ENCODE measurements at places on chromosomes 11 and 22.

DNA sequence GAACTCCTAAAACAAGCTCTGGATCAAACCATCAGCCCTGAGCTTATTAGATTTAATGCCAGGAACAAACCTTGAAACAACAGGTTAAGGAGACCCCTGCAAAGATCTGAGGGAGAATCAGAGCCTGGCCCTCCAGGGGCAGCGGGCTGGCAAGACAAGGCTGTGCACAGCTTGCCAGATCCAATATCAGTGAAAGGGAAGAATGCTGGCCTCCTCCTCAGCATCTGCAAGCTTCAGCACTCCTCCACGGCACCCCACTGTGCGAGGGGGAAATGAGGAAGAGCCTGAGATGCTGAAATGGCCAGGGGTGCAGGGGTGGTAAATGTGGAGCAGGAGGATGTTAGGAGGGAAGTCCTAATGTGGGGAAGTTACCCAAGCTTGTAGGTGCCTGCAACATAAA, 167.0 kb downstream of the TENM4 start:
- DNase-seq = no peak

- DNase-seq = no peak
Measured at GRCh38 chr22:38049812-38050619, 7.2 kb upstream of the PICK1 start.

GRCh38 chr11:111635706-111636045, 33.4 kb downstream of the SIK2 start:
- no peak for DNase-seq

GRCh38 chr22:48628891-48629543, 1198.7 kb downstream of the BRD1 start:
- no peak for DNase-seq

DNA sequence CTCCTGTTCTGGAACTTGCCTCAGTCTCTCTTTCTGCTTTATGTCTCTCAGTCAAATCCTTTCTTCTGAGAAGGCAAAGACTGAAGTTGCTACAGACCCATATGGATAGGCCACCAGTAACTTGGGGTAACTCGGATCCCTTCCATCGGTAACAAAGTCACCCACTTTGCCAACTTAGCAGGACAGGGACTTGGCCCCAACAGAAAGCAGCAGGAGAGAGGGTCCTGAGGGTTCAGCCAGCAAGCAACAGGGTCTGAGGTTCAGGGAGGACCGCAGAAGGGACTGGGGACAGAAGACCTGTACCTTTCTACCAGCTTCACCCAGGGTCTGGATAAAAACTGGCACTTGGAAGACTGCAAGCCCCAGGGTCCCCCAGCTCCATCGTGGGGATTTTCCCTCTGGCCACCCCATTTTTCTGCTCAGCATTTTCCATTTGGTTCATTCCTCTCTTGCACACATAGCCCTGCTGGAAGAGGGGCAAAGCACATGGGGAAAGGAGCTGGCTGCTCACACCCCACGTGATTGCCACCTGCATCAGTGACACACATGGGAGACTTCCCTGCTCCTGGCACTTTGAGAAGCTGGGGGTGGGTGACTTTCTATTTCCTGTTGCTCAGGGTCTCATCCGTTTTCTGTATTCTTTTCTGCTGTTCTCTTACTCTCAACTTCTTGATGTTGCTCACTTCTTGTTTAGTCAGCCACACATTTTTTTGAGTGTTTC, 34.6 kb upstream of the GNAZ start:
- no peak for DNase-seq

DNA sequence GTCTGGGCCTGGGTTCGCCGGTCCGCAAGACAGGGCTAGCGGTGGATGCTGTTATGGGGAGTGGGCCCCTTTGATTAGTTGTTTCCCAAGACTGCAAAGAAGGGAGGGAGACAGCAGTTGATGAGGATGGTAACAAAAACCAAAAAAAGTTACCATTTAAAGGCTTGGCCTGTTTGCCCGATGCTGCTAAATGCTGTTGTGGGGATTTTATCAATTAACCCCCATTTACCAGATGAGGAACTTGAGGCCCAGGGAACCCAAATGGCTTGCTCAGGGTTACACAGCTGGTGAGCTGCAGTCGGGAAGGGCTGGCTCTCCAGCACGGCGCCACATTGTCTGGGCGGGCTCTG, 3.4 kb downstream of the TRPT1 start:
- DNase-seq = no peak

GRCh38 chr11:44096360-44097185, 1.1 kb downstream of the EXT2 start:
- DNase-seq = no peak

GRCh38 chr22:48141301-48141700, 1378.9 kb downstream of the TBC1D22A start:
- DNase-seq = no peak

- no peak for DNase-seq
Measured at GRCh38 chr11:81897639-81898038, 836.0 kb downstream of the FAM181B start.

- no peak for DNase-seq
Measured at GRCh38 chr11:71465054-71465453, 12.1 kb downstream of the NADSYN1 start.

DNA sequence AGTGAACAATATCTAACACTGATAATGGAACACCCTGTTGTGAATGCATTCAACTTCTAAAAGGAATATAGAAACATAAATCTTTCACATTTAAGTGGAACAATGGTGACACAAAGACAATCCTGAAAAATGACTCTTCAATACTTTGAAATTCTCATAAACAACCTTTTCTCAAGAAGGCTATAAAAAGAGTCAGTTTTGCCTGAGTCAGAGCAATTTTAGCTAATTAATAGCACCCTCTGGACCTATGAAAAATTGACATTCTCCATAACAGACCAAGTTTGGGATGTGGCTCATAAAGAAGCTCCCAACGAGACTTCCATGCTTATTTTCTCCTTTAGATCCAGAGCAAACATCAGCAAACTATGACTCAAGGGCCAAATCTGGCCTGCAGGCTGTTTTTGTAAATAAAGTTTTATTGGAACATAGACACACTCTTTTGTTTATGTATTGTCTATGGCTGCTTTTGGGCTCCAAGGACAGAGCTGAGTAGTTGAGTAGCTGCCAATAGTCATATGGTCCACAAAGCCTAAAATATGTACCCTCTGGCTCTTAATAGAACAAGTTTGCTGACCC, 108.0 kb downstream of the MAML2 start:
- no peak for DNase-seq

DNA sequence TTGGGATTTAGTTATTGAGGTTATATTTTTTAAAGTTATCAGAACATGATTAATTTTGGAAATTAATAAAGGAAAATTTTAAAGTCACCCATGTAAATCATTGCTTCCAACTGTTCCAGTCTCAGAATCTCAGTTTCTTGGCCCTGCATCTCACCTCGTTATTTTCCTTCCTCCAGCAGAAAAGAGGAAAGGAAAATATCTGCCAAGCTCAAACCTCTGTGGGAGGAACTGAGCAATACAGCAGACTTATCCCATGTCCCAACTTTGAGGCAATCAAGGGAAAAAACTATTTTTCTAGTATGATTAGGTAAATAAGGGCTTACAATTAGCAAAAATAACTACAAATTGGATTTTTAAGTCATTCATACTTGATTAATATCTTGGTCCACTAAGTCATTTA, 30.1 kb downstream of the ELMOD1 start:
- DNase-seq = no peak

GRCh38 chr11:128428935-128429334, 158.4 kb downstream of the ETS1 start:
- DNase-seq = no peak

GRCh38 chr11:125494974-125495725, 915 bp downstream of the FEZ1 start:
- DNase-seq = no peak

DNA sequence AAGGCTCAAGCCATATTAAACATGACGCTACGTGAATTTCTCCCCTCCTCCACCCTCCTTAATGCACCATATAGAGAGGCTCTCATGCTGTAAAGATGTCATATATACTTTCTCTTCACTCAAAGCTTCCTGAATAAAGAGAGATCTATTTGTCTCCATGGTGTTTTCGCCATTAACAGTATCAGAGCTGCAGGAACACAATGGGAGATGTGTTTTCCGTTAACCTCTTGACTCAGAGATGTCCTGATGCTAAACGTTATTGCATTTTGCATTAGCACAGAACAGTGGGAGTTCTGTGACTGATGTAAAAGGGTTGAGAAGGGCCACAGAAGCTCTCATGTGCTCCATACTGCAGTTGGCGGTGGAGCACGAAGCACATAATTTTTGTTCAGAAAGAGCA, 25.7 kb upstream of the BLID start:
- no peak for DNase-seq

- DNase-seq = no peak
Measured at GRCh38 chr11:134579724-134580609, 167.9 kb upstream of the B3GAT1 start.

GRCh38 chr11:33320814-33321330, 63.7 kb downstream of the HIPK3 start:
- no peak for DNase-seq
